Mammary epithelial cell (primary cell): ENCODE measurements at places on chromosomes 2 and 18. TPM values are rescaled to one million over a fixed set of nuclear protein-coding genes. Genes with fewer than 3 reads are reported as not detected.

HRH4 gene
- total RNA-seq, result under 0.01 TPM

EGR4 gene
- total RNA-seq, result 0.12 TPM in 1 of 2 replicates, not detected in the other

ETAA1 gene
- 14.5 TPM for total RNA-seq

FAM228B gene
- 4.1 and 5.3 TPM in 2 replicates for total RNA-seq

GKN1 gene
- total RNA-seq, result 0.43 TPM in 1 of 2 replicates, not detected in the other

ADGRF3 gene
- total RNA-seq, result 0.17 TPM

G6PC2 gene
- total RNA-seq, result not detected

CDKL4 gene
- total RNA-seq, result 1.2 TPM in 1 of 2 replicates, not detected in the other

SRBD1 gene
- 18.8 TPM for total RNA-seq

KANSL1L gene
- 6.1 TPM in 2 replicates for total RNA-seq

TMEFF2 gene
- total RNA-seq, result not detected

SIX3 gene
- not detected in 2 replicates for total RNA-seq

IMP4 gene
- total RNA-seq, result 81.6 and 89.0 TPM in 2 replicates

LCT gene
- not detected in 2 replicates for total RNA-seq

ANKRD30B gene
- not detected in 2 replicates for total RNA-seq

GPBAR1 gene
- total RNA-seq, result 0.45 and 0.49 TPM in 2 replicates

TEX44 gene
- not detected for total RNA-seq

OR6B2 gene
- not detected in 2 replicates for total RNA-seq

CDK5R2 gene
- total RNA-seq, result not detected

SP140 gene
- 1.9 TPM in 1 of 2 replicates, not detected in the other for total RNA-seq

LOXHD1 gene
- not detected for total RNA-seq

TFCP2L1 gene
- total RNA-seq, result 10.6 and 50.5 TPM in 2 replicates

CCDC150 gene
- 4.8 and 7.2 TPM in 2 replicates for total RNA-seq

LPIN1 gene
- total RNA-seq, result 23.3 and 54.8 TPM in 2 replicates

C18orf32 gene
- total RNA-seq, result 17.3 TPM

MAB21L4 gene
- 0.17 TPM for total RNA-seq

LHCGR gene
- total RNA-seq, result not detected

RAD51AP2 gene
- total RNA-seq, result 0.24 and 0.35 TPM in 2 replicates

SAG gene
- total RNA-seq, result not detected

DSG4 gene
- total RNA-seq, result under 0.01 TPM

MDH1B gene
- 0.51 and 0.54 TPM in 2 replicates for total RNA-seq

GALNT14 gene
- 12.7 TPM for total RNA-seq

SLC23A3 gene
- 2.7 and 4.1 TPM in 2 replicates for total RNA-seq

AGXT gene
- not detected for total RNA-seq

GPAT2 gene
- 5.4 and 13.0 TPM in 2 replicates for total RNA-seq

SLC19A3 gene
- 0.35 TPM in 1 of 2 replicates, not detected in the other for total RNA-seq

CRYBA2 gene
- not detected in 2 replicates for total RNA-seq

RANBP2 gene
- total RNA-seq, result 89.9 TPM

TWIST2 gene
- total RNA-seq, result 0.83 TPM

TMEM198 gene
- 1.3 TPM for total RNA-seq
